Neural crest cell (in vitro differentiated cells): ENCODE measurements at places on chromosomes 4 and X. TPM values are rescaled to one million over a fixed set of nuclear protein-coding genes. Genes with fewer than 3 reads are reported as not detected.

GRCh38 chr4:3791910-3792542 lies 25.8 kb downstream of the ADRA2C start:
- H3K27ac ChIP-seq: no peak overlapping the region
- H3K36me3 ChIP-seq: no peaks in the 10 kb centered on the region
- H3K4me1 ChIP-seq: peaks cover 6% of the 10 kb centered on the region

DNA sequence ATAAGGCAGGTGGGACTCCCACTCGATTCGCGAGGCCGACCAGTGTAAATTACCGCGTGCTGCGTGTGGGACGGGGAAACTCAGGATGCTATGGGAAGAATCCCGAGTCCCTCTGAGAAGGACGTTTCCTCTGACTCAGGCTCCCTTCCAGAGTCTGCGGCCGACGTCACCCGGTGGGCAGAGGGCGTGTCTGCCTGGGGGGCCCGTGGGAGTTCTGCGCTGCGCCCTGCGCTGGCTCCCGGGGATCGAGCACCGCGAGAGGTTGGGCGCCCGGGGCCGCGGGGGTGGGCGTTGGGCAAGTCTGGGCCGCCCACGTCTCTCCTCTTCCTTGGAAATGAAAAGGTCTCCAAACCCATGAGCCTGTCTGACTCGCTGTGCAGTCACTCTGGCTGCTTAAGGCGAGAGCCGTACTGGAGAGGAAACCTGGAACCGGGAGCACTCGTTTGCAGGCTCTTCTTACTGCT lies 568 bp downstream of the NIPAL1 start:
- DNase-seq: peak; percentile 18
- H3K27ac ChIP-seq: no peak overlapping the region
- peaks cover 5% of the 10 kb centered on the region for H3K4me1 ChIP-seq
- H3K36me3 ChIP-seq: peaks cover 3% of the 10 kb centered on the region

The CA5B gene
- total RNA-seq: 5.7 and 7.1 TPM in 2 replicates

- H3K27ac ChIP-seq: peak overlapping the region; percentile 93
- DNase-seq: no peak
- H3K27me3 ChIP-seq: no peaks in the 10 kb centered on the region
- peaks cover 10% of the 10 kb centered on the region for H3K4me1 ChIP-seq
These were observed 446 bp upstream of the UBE2A start for GRCh38 chrX:119573840-119574393.

GRCh38 chrX:63746278-63746677 lies 38.7 kb downstream of the ARHGEF9 start:
- no peak for DNase-seq
- no peak overlapping the region for H3K4me3 ChIP-seq
- H3K36me3 ChIP-seq: peaks cover 2% of the 10 kb centered on the region

The NFKB1 gene
- total RNA-seq: 19.1 and 24.6 TPM in 2 replicates

DNA sequence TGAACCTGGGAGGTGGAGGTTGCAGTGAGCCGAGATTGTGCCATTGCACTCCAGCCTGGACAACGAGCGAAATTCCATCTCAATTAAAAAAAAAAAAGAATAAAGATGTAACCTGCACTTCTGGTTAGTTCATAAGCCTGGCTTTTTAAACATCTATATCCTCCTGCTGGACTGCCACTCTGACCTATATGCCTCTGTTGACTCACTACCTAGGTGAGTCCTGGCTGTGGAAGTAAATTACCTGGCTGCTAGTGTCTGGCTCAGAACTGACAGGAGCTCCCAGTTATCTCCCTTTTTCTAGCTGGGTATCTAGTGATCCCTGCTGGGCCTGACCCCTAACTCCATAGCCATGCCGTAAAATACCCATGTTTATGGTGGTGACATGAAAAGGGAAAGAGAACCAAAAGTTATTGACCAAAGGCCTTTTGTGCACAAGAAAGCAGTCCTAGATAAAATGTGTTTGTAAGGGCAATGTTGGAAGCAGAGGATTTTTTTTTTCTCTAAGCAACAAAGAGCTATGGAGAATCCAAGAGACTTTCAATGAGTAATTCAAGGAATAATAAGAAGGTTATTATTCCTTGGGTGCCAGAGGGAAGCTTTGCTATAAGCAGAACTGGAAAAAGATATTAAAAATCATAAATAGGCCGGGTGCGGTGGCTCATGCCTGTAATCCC lies 10.4 kb upstream of the G3BP2 start:
- H3K4me3 ChIP-seq: no peak overlapping the region
- DNase-seq: no peak
- H3K36me3 ChIP-seq: peaks cover 6% of the 10 kb centered on the region
- peaks cover 4% of the 10 kb centered on the region for H3K4me1 ChIP-seq
- H3K27me3 ChIP-seq: no peaks in the 10 kb centered on the region

- no peak overlapping the region for H3K4me3 ChIP-seq
- H3K27ac ChIP-seq: no peak overlapping the region
- no peaks in the 10 kb centered on the region for H3K4me1 ChIP-seq
These were observed 203.5 kb downstream of the RBM46 start for GRCh38 chr4:154984616-154985015.

The HSFX2 gene
- total RNA-seq: not detected in 2 replicates

The PAGE1 gene
- total RNA-seq: not detected in 2 replicates

GRCh38 chr4:116066711-116067245 lies 953.4 kb upstream of the NDST4 start:
- no peaks in the 10 kb centered on the region for H3K4me1 ChIP-seq
- H3K27me3 ChIP-seq: no peaks in the 10 kb centered on the region
- peaks cover 7% of the 10 kb centered on the region for H3K36me3 ChIP-seq
- no peak overlapping the region for H3K4me3 ChIP-seq

DNA sequence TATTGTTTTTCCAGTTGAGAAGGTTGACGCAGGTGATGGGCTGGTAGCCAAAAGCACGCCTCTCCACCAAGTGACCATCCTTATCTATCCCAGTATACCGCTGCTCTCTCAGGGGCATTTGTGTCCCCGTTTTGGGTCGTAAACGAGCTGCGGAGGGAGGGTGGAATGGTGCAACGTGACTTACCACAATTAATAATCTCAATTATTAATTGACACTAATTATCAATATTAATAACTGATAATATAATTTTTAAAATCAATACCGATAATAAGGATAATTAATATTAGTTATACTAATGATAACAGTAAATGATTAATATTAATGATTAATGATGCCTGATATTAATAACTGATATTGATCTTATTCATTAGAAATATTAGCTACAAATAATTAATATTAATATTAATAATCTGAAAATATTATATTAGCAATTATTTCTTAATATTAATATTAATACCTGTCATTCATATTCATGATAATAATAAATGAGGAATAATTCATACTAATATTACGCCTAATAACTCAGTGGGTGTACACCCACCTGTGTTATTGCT lies 56.1 kb downstream of the OTOP1 start:
- no peak overlapping the region for H3K4me3 ChIP-seq
- H3K27ac ChIP-seq: no peak overlapping the region
- peaks cover 26% of the 10 kb centered on the region for H3K4me1 ChIP-seq
- no peaks in the 10 kb centered on the region for H3K36me3 ChIP-seq
- DNase-seq: no peak

- H3K27me3 ChIP-seq: no peaks in the 10 kb centered on the region
- no peak overlapping the region for H3K27ac ChIP-seq
- H3K36me3 ChIP-seq: peaks cover 3% of the 10 kb centered on the region
- DNase-seq: no peak
- no peak overlapping the region for H3K4me3 ChIP-seq
These were observed 46.6 kb upstream of the PPP1R2C start for GRCh38 chrX:42824541-42824940.

DNA sequence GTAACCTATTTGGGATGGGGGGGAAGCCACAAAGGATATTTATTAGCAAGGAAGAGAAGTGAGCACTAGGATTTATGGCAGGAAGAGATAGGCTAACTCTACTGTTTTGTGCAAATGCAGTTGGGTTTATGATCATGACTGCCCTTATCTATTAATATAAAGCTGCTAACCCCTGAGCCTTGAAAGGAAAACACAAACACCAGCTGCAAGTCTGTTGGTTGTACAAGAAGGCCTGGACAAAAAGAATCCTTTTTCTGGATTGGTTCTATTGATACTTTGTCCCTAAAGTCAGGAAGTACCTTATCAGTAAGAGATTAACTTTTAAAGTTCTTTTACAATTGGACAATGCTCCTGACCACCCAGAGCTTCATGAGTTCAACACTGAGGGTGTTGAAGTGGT lies 188.8 kb downstream of the LRBA start:
- peaks cover 25% of the 10 kb centered on the region for H3K36me3 ChIP-seq
- H3K4me1 ChIP-seq: no peaks in the 10 kb centered on the region
- H3K27me3 ChIP-seq: no peaks in the 10 kb centered on the region
- H3K27ac ChIP-seq: no peak overlapping the region
- H3K4me3 ChIP-seq: no peak overlapping the region

GRCh38 chr4:149885896-149886295 lies 70.3 kb upstream of the IQCM start:
- DNase-seq: no peak
- no peaks in the 10 kb centered on the region for H3K4me1 ChIP-seq
- no peak overlapping the region for H3K4me3 ChIP-seq
- H3K27ac ChIP-seq: no peak overlapping the region
- no peaks in the 10 kb centered on the region for H3K27me3 ChIP-seq

DNA sequence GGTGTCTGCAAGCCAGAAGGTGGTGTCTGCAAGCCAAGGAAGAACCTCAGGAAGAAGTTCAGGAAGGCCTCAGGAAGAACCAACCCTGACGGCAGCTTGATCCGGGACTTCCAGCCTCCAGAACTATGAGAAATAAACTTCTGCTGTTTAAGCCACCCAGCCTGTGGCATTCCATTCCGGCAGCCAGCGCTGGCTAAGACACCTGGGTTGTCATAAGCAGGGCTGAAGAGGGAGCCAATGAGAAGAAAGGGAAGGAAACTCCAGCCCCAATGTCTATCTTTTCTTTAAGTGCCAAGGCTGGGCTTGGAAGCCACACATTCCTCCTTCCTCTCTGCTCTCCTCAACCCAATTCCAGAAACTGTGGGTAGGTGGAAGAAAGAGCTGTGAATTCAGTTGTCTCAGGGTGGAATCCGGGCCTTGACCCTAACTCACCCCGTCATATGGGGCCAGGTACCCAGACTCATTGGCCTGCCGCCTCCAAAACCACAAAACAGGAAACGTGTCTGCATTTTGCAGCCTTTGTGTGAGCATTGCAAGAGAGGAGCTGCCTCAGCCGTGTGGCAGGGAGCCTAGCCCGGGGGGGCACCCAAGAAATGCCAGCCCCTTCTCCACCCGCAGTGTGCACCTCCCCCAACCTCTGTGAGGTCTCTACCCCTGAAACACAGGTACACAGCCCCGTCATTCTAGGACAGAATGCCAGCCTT lies 26.8 kb downstream of the CRMP1 start:
- peaks cover 7% of the 10 kb centered on the region for H3K4me1 ChIP-seq
- DNase-seq: no peak

GRCh38 chr4:185719500-185719858 lies 92.5 kb downstream of the SORBS2 start:
- no peak overlapping the region for H3K4me3 ChIP-seq
- H3K27me3 ChIP-seq: no peaks in the 10 kb centered on the region
- H3K27ac ChIP-seq: no peak overlapping the region
- DNase-seq: no peak
- peaks cover 37% of the 10 kb centered on the region for H3K4me1 ChIP-seq

The AKAP4 gene
- total RNA-seq: not detected in 2 replicates

DNA sequence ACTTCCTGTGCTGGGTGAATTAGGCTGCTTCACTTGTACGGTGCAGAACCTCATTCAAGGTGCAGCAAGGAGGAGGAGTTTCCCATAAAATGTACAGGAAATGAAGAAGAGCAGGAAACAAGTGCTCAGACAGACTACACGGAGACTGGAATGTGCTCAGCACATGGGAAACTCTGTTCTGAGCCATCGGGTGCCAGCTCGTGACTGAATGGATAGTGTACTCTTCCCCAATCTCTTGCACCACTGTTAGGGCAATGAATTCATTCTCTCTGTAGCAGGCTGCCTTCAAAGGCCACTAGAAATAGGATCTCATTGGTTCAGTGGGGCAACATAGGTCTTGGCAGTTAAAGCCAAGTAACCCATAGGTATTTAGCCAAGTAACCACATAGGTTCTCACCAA lies 200.0 kb upstream of the LDB2 start:
- no peak overlapping the region for H3K4me3 ChIP-seq
- H3K4me1 ChIP-seq: peaks cover 11% of the 10 kb centered on the region
- no peaks in the 10 kb centered on the region for H3K36me3 ChIP-seq
- peaks cover 5% of the 10 kb centered on the region for H3K27me3 ChIP-seq

The ADGRL3 gene
- total RNA-seq: 32.9 and 34.5 TPM in 2 replicates

GRCh38 chr4:25962393-25962792 lies 48.4 kb downstream of the SMIM20 start:
- DNase-seq: no peak
- H3K4me3 ChIP-seq: no peak overlapping the region
- no peaks in the 10 kb centered on the region for H3K27me3 ChIP-seq
- H3K27ac ChIP-seq: no peak overlapping the region

The RNF128 gene
- total RNA-seq: not detected in 2 replicates

DNA sequence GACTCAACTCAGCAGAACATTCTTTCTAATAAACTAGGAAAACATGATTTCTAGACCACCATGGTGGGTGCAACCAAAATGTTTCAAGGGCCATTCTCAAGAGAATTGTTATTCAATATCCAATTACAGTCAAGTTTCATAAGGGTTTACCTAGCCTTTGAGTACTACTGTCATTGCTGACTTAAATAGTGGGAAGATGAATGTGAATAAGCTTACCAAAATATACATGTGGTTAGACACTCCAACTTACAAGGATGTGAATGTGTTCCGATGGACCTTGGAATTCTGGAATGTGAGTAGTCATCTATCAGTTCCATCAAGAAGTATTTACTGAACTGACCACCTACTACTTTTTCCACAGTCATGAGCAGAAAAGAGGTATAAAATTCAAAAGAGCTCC lies 16.9 kb downstream of the SH3RF1 start:
- no peak for DNase-seq
- no peak overlapping the region for H3K27ac ChIP-seq
- H3K27me3 ChIP-seq: no peaks in the 10 kb centered on the region
- no peaks in the 10 kb centered on the region for H3K36me3 ChIP-seq
- peaks cover 54% of the 10 kb centered on the region for H3K4me1 ChIP-seq

The ARHGAP36 gene
- 1.8 and 2.4 TPM in 2 replicates for total RNA-seq

DNA sequence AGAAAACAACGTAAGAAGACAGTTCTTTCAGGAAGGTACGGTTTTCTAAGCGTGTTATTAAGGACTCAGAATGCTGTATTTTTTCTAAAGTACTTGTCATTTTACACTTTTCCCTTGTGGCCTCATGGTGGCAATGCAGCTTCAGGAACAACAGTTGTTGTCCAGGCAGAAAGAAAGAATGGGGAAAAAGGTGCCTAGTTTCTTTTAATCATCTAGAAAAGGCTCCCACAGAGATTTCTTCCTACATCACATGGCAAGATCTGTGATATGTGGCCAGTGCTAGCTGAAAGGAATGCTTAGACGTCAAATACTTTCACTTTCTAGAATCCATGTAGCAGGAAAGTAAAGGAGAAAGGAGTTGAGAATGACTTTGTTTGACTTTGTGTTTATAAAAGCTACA lies 49.0 kb upstream of the TRAM1L1 start:
- no peak overlapping the region for H3K27ac ChIP-seq
- DNase-seq: no peak
- H3K4me3 ChIP-seq: no peak overlapping the region
- H3K27me3 ChIP-seq: no peaks in the 10 kb centered on the region

The PITX2 gene
- 0.58 and 0.77 TPM in 2 replicates for total RNA-seq

- no peak overlapping the region for H3K4me3 ChIP-seq
- no peak for DNase-seq
- no peaks in the 10 kb centered on the region for H3K4me1 ChIP-seq
- no peak overlapping the region for H3K27ac ChIP-seq
These were observed 195.9 kb downstream of the CHM start for GRCh38 chrX:85851418-85851817.

GRCh38 chrX:44042751-44043150 lies 69.6 kb upstream of the NDP start:
- H3K4me3 ChIP-seq: no peak overlapping the region
- DNase-seq: no peak
- no peak overlapping the region for H3K27ac ChIP-seq
- no peaks in the 10 kb centered on the region for H3K27me3 ChIP-seq

The SPIN4 gene
- 12.7 and 12.8 TPM in 2 replicates for total RNA-seq

- no peak overlapping the region for H3K4me3 ChIP-seq
- H3K27me3 ChIP-seq: peaks cover 13% of the 10 kb centered on the region
- H3K4me1 ChIP-seq: no peaks in the 10 kb centered on the region
- H3K27ac ChIP-seq: no peak overlapping the region
These were observed 16.7 kb upstream of the YTHDC1 start for GRCh38 chr4:68366600-68366999.
